ENCODE measurements at places on chromosomes 16 and 17.

GRCh38 chr16:90010676-90011507, 8.4 kb downstream of the DBNDD1 start:
- no peak for DNase-seq

DNA sequence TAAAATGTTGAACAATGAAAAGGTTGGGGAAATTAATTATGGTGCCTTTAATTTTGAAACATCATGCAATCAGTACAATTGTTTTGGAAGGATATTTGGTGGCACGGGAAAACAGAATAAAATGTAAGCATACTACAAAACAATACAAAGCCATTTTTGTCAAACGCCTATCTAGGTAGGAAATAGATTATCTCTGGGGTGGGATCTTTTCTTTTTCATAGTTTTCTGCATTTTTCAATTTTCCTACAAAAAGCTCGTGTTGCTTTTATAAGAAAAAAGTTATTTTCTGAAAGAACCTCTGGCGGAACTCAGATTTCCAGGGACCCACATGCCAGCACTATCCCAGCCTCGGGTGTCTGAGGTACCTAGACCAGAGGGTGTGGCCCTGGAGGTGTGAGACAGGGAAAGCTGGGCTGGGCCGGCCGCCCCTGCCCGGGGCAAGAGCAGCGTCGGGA, 961 bp upstream of the MAP3K3 start:
- DNase-seq = no peak

DNA sequence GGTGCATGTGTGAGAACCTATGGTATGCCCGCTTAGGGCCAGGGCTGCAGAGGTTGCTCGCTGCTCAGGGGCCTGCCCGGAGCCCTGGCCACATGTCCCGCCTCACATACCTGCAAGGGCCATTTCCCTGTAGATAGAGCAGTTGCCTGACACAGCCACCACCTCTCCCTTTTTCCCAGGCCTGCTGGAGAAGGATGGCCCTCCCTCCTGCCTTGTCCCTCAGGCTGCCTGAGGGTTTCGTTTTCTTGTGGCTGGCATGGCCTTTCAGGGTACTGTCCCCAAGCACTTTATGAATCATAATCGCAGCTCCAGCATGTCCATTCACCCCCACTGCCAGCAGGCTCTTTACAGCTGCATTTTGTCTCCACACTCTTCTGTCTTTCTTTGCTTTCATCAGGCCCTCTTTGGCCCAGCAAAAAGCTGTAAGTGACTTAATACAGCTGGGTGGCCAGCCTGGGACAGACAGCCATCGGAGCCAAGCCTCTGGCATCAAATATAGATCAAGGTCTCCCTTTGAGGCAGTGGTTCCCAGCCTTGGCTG, 65.7 kb downstream of the MPRIP start:
- no peak for DNase-seq

GRCh38 chr17:78013683-78014467, 55.4 kb downstream of the TNRC6C start:
- DNase-seq = peak; percentile 42

DNA sequence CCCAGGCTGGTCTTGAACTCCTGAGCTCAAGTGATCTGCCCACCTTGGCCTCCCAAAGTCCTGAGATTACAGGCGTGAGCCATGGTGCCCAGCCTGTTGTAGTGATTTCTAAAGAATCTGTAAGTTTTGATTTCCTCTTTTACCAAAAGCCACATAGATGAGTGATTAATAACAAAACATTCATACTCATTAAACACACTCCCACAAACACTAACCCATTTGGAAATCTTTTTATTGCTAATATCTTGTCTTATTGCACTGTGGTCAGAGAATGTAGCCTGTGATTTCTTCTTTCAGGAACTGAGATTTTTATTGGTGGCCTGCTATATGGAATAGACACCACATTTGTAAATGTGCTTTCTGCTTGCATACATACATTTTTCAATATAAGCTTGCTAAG, 31.6 kb downstream of the MYH10 start:
- DNase-seq = no peak
